ENCODE measurements at places on chromosomes 5 and 9. TPM values are rescaled to one million over a fixed set of nuclear protein-coding genes. Genes with fewer than 3 reads are reported as not detected.

The INSL6 gene
- not detected for total RNA-seq

DNA sequence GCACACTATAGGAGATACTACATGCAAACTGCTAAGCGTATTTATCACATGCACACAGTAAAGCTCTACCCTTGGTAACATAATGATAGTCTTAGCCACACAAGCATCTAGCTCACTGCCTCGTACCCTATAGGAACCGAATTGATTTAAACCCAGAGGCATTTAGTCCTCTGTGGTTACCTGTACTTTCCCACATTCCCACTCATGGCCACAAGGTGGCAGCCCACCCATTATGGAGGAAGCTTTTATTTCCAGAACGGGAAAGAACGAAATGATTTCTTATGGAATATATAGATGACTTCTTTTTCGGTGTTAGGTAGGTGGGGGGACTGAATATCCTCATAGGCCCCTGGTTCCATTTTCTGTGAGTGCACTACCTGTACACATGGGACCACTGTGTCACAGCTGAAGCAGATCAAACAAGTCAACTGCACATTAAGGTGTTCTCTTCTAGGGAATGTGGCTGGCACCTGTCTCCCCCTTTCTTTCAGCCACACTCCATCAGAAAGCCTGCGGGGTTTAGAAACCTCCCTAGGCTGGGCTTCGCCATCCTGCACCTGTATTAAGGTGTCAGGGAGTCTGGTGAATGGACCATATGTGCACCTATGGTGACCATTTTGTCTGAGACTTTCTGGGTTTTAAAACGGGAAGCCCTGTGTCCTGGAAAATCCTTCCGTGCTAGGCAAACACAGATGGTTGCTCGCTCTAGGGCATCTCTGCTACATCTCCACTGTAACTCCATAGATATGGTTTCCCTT is 313.2 kb downstream of the SLIT3 start:
- DNase-seq: peak; percentile 19

GRCh38 chr9:125988479-125989050 is 241.4 kb downstream of the PBX3 start:
- no peak for DNase-seq

The POU5F2 gene
- total RNA-seq: 0.49 TPM

GRCh38 chr5:9775339-9775738 is 145.2 kb upstream of the TAS2R1 start:
- DNase-seq: no peak

DNA sequence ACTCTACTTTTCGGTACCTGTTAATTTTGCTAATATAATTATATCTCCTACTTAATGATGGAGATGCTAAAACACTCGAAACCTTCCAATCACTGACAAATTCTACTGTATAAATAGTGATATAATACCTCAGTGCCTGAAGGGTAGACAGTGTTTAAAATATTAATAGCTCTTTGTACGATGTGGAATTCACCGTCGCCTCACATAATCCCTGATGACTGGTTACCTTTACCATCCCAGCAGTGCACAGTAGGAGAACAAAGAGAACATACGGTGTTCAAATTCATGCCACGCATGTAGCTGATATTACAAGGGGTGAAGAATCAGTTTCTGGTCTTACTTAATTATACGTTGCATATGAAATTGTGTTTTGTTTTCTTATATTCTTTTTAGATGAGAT is 506.7 kb downstream of the CTNND2 start:
- no peak for DNase-seq

DNA sequence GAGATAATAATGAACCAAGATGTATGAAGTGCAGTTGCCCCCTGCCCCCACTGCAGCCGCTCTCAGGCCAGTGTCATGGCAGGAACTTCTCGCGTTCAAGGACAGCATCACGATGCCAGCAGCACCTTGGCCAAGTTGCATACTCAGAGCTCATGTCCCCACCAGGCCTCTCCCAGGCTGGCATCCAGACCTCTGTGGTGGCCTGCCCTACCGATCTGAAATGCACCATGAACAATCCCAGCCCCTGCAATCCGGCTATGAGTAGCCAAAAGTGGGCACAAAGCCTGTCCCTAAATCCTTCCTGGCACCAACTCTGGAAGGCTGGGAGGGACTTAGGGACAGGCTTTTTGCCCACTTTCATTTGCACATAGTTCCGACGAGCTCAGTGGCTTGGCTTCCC is 140.9 kb downstream of the PAX5 start:
- no peak for DNase-seq

GRCh38 chr9:132063281-132063680 is 16.4 kb downstream of the MED27 start:
- DNase-seq: no peak

DNA sequence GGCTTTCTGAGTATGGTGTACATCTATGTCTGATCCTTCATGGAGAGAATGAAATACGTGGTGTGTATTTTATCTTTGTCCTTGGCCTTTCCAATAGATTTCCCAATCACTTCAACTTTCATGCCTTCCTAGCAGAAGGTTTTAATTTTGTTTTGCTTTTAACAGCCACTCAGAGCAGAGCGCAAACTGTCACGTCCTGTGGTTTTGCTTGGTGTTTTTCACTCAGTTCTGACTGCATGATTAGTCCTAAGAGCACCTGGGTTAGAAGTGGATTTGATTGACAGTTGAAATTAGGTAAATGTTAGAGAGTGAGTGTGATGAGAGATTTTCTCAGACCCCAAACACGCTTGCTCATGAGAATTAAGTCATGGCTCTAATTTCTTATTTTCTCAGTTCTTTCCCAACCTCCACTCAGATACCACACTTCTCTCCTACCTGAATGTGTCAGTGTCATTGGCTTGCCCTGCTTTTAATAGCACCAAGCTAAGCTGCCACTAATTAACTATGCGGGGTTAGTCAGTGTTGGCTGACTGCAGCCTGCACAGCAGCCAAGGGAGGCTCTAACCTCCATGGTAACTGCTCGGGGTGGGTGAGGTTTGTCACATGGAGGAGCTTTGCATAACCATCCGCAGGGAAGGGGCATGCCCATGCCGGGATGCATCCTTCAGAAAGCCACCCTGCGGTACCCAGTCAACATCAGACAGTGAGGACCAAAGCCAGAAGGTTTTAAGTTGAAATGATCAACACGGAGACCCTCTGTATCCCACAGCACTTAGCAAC is 173.4 kb downstream of the NR3C1 start:
- DNase-seq: peak; percentile 33

GRCh38 chr9:69535286-69535832 is 136.8 kb downstream of the APBA1 start:
- no peak for DNase-seq

- DNase-seq: no peak
Observed at GRCh38 chr9:83707518-83707767, 315 bp downstream of the UBQLN1 start.

The SH3RF2 gene
- total RNA-seq: not detected

Data from CD8-positive, alpha-beta memory T cell (primary cell).